ENCODE measurements at places on chromosomes 16 and 17. TPM values are rescaled to one million over a fixed set of nuclear protein-coding genes. Genes with fewer than 3 reads are reported as not detected.

CACNA1G gene
- 3.0 TPM for total RNA-seq

- peaks cover 23% of the 10 kb centered on the region for H3K4me1 ChIP-seq
- H3K27ac ChIP-seq: no peak overlapping the region
- no peak for DNase-seq
- no peaks in the 10 kb centered on the region for H3K27me3 ChIP-seq
Observed at GRCh38 chr17:79049821-79050220, 24.8 kb upstream of the ENGASE start.

DNA sequence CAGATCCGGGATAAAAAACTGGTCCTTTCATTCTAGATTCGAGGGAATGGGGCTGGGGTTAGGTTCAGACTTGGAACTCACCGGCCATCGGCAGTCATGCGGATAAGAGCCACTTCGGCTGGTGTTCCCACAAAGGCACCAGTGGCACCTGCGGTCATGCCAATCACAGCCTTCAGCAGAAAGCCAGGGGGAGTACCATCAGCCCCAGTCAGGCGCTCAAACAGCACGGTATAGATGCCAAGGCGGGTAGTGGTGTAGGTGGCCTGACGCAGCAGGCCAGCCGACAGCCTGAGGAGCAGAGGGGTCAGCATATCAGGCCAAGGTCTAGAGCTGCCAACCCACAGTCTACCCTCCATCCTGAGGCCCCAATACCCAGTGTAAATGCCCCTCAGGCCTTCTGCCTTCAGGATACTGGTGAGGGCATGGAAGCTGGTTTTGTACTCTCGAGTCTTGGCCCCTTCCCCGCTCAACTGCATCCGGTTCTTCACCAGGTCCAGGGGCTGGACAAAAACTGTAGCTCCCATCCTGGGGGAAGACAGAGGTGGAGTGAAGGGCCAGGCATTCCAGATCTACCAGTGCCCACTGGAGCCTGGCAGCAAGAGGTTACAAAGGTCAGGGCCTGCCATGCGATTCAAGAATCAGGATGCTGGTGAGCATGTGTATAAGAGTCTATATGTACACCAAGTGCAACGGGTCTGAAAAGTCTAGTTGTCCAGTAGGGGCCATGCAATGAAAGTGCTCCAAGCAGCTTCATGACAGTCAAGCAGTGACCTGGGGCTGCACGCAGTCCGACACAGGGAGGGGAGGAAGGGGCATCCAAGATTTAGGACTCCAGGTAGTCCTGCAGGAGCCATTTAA lies 929 bp downstream of the SLC25A11 start:
- peaks cover 53% of the 10 kb centered on the region for H3K4me1 ChIP-seq
- peak overlapping the region; percentile 68 for H3K4me3 ChIP-seq
- H3K27ac ChIP-seq: peak overlapping the region; percentile 96

- no peaks in the 10 kb centered on the region for H3K27me3 ChIP-seq
- DNase-seq: no peak
- no peak overlapping the region for H3K27ac ChIP-seq
- no peaks in the 10 kb centered on the region for H3K36me3 ChIP-seq
- no peak overlapping the region for H3K4me3 ChIP-seq
- no peaks in the 10 kb centered on the region for H3K4me1 ChIP-seq
Observed at GRCh38 chr16:63530974-63531373, 1494.7 kb upstream of the CDH8 start.

- peaks cover 34% of the 10 kb centered on the region for H3K27me3 ChIP-seq
- H3K4me1 ChIP-seq: peaks cover 32% of the 10 kb centered on the region
Observed at GRCh38 chr16:727291-727977, 528 bp downstream of the HAGHL start.

QPRT gene
- 2.2 TPM for total RNA-seq

DNA sequence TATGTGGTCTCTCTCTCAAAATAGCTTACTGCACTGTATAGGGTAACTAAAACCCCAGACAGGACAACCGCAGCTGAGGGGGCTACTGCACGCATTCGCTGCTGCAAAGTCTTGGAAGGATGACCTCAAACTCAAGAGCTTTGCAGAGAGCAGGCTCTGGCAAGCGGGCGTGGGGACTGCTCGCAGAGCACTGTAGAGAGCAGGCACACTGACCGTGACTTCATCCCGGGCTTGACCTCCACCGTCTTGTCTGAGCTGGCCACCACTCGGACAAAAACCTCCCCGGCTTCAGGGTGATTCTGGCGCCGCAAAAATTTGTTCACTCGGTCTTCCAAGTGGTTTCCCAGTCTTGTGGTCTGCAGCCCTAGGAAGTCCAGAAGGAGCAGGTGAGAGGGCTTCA lies 22.9 kb upstream of the TRAP1 start:
- DNase-seq: no peak
- H3K4me1 ChIP-seq: no peaks in the 10 kb centered on the region
- H3K27ac ChIP-seq: no peak overlapping the region

- no peak overlapping the region for H3K4me3 ChIP-seq
- no peak for DNase-seq
- no peaks in the 10 kb centered on the region for H3K4me1 ChIP-seq
- peaks cover 40% of the 10 kb centered on the region for H3K36me3 ChIP-seq
- H3K27ac ChIP-seq: no peak overlapping the region
Observed at GRCh38 chr17:68125111-68125870, 89.8 kb downstream of the KPNA2 start.

DNA sequence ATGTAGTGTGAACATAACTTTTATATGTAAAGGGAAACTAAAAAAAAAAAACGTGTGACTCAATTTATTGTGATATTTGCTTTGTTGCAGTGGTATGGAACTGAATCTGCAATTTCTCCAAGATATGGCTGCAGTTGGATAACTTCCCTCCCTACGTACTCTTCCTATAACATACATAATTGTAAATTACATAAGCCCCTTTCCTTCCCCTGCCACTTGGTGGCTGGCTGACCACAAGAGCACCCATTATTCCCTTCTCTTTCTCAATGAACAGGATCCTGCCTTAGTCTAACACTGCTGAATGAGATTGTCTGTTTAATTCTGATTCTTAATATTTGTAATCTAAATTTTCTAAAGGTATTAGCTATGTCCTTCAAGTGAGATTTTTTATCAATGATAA lies 27.8 kb downstream of the CCL4 start:
- no peak overlapping the region for H3K27ac ChIP-seq
- H3K4me1 ChIP-seq: no peaks in the 10 kb centered on the region
- H3K4me3 ChIP-seq: no peak overlapping the region
- no peak for DNase-seq
- H3K27me3 ChIP-seq: peaks cover 25% of the 10 kb centered on the region

DNA sequence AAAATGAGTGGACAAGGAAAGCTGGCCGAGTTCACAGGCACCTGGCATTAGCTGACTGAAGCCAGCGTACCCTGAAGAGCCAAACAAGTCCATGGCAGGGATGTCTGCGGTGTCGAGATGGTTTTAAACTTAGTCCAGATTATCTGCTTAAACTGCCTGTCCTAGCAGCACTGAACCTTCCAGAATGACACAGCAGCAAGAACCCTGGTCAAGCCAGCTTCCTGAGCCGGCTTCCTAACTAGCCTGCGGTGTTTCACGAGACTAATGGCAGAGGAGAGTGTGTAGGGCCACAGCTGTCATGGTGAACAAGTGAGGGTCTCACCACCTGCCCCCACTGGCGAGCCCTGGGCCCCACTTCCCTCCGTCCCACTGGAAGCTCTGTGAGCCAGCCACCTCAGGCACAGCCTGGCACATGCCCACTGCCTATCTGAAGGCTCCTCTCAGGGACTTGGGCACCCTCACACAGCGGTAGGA lies 28.8 kb upstream of the MTSS2 start:
- no peaks in the 10 kb centered on the region for H3K36me3 ChIP-seq
- no peaks in the 10 kb centered on the region for H3K27me3 ChIP-seq
- no peak for DNase-seq
- no peak overlapping the region for H3K4me3 ChIP-seq
- peak overlapping the region; percentile 79 for H3K27ac ChIP-seq
- H3K4me1 ChIP-seq: peaks cover 41% of the 10 kb centered on the region

GRCh38 chr16:54957403-54958166 lies 26.9 kb downstream of the IRX5 start:
- H3K4me3 ChIP-seq: no peak overlapping the region
- no peaks in the 10 kb centered on the region for H3K36me3 ChIP-seq
- H3K4me1 ChIP-seq: no peaks in the 10 kb centered on the region
- DNase-seq: no peak
- no peaks in the 10 kb centered on the region for H3K27me3 ChIP-seq
- no peak overlapping the region for H3K27ac ChIP-seq

GRCh38 chr16:87336434-87337240 lies 19.4 kb upstream of the C16orf95 start:
- H3K4me3 ChIP-seq: no peak overlapping the region
- no peaks in the 10 kb centered on the region for H3K27me3 ChIP-seq
- no peak for DNase-seq
- H3K36me3 ChIP-seq: peaks cover 67% of the 10 kb centered on the region
- no peaks in the 10 kb centered on the region for H3K4me1 ChIP-seq

GRCh38 chr16:88694221-88695087 lies 8.1 kb upstream of the SNAI3 start:
- peaks cover 22% of the 10 kb centered on the region for H3K27me3 ChIP-seq
- H3K4me1 ChIP-seq: peaks cover 9% of the 10 kb centered on the region
- DNase-seq: no peak
- H3K27ac ChIP-seq: no peak overlapping the region
- H3K4me3 ChIP-seq: no peak overlapping the region
- H3K36me3 ChIP-seq: peaks cover 39% of the 10 kb centered on the region

DNA sequence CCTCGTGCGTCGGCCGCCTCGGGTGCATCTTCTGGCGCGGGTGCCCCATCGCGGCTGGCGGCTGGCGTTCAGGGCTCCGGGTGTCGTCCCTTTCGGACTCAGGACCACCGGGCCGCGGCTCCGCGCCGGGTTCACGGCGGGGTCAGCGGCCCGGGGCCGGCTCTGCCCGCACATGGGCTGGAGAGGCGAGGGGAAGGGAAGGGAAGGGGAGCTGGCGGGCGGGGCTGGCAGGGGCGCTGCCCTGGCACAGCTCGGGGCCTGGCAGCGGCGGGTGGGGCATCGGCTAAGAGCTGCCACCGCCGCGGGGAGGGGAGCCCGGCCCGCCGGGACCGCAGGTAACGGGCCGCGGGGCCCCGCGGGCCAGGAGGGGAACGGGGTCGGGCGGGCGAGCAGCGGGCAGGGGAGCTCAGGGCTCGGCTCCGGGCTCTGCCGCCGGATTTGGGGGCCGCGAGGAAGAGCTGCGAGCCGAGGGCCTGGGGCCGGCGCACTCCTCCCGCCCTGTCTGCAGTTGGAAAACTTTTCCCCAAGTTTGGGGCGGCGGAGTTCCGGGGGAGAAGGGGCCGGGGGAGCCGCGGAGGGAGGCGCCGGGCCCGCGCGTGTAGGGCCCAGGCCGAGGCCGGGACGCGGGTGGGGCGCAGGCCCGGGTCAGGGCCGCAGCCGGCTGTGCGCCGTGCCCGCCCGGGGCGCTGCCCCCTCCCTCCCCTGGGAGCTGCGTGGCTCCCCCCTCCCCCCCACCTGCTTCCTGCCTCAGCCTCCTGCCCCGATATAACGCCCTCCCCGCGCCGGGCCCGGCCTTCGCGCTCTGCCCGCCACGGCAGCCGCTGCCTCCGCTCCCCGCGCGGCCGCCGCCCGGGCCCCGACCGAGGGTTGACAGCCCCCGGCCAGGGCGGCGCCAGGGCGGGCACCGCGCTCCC lies 646 bp downstream of the HIC1 start:
- DNase-seq: peak; percentile 70
- peaks cover 29% of the 10 kb centered on the region for H3K27me3 ChIP-seq
- H3K4me3 ChIP-seq: peak overlapping the region; percentile 65
- H3K4me1 ChIP-seq: peaks cover 87% of the 10 kb centered on the region
- peaks cover 10% of the 10 kb centered on the region for H3K36me3 ChIP-seq
- H3K27ac ChIP-seq: peak overlapping the region; percentile 85

KRT23 gene
- total RNA-seq: 84.6 TPM

- H3K4me3 ChIP-seq: no peak overlapping the region
- DNase-seq: no peak
- no peak overlapping the region for H3K27ac ChIP-seq
- H3K4me1 ChIP-seq: peaks cover 10% of the 10 kb centered on the region
- no peaks in the 10 kb centered on the region for H3K36me3 ChIP-seq
Observed at GRCh38 chr16:30539000-30539964, 4.6 kb upstream of the ZNF747 start.

- no peaks in the 10 kb centered on the region for H3K36me3 ChIP-seq
- no peak overlapping the region for H3K4me3 ChIP-seq
- H3K27ac ChIP-seq: no peak overlapping the region
- H3K27me3 ChIP-seq: peaks cover 64% of the 10 kb centered on the region
Observed at GRCh38 chr17:8060274-8060673, 21.4 kb downstream of the ALOX15B start.

DNA sequence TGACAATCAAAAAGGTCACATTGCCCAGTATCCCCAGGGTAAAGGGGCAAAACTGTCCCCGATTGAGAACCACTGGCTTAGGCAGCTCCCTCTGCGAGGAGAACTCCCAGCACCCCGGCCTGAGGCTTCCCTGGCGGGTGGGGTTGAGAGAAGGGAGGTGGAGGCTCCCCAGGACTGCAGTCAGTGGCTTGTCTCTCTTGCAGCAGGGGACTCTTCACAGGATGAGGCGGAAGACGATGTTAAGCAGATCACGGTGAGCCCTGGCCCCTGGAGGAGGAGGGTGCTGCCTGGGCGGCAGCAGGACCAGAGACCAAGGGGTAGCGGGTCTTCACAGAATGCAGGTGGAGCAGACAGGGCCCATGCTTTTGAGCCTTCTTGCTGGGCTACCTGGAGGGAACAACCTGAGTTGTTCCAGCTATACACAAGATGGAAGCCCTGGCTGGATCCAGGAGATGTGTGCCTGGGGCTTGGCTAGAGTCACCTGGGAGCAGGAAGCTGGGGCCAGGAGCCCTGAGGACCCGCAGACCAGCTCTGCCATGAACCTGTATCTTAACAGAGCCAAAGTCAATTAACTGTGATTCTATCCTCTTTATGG lies 16.8 kb downstream of the POLR3E start:
- no peak overlapping the region for H3K4me3 ChIP-seq
- no peak overlapping the region for H3K27ac ChIP-seq
- no peaks in the 10 kb centered on the region for H3K27me3 ChIP-seq
- peaks cover 20% of the 10 kb centered on the region for H3K4me1 ChIP-seq
- DNase-seq: no peak
- H3K36me3 ChIP-seq: peaks cover 93% of the 10 kb centered on the region

OR2C1 gene
- total RNA-seq: not detected

LYZL6 gene
- total RNA-seq: not detected

- H3K27ac ChIP-seq: no peak overlapping the region
- H3K4me1 ChIP-seq: no peaks in the 10 kb centered on the region
- no peak for DNase-seq
- H3K4me3 ChIP-seq: no peak overlapping the region
- no peaks in the 10 kb centered on the region for H3K36me3 ChIP-seq
- H3K27me3 ChIP-seq: no peaks in the 10 kb centered on the region
Observed at GRCh38 chr17:55536205-55536604, 25.0 kb upstream of the SMIM36 start.

- no peak overlapping the region for H3K4me3 ChIP-seq
- H3K27ac ChIP-seq: no peak overlapping the region
- H3K36me3 ChIP-seq: no peaks in the 10 kb centered on the region
- DNase-seq: no peak
- no peaks in the 10 kb centered on the region for H3K27me3 ChIP-seq
Observed at GRCh38 chr17:8847891-8848290, 19.6 kb downstream of the PIK3R6 start.
